ENCODE measurements at places on chromosomes 6 and 20.

- DNase-seq = no peak
Observed at GRCh38 chr20:58982406-58983114, 1.5 kb downstream of the NELFCD start.

- no peak for DNase-seq
Observed at GRCh38 chr6:40997234-40997957, 41.6 kb downstream of the UNC5CL start.

DNA sequence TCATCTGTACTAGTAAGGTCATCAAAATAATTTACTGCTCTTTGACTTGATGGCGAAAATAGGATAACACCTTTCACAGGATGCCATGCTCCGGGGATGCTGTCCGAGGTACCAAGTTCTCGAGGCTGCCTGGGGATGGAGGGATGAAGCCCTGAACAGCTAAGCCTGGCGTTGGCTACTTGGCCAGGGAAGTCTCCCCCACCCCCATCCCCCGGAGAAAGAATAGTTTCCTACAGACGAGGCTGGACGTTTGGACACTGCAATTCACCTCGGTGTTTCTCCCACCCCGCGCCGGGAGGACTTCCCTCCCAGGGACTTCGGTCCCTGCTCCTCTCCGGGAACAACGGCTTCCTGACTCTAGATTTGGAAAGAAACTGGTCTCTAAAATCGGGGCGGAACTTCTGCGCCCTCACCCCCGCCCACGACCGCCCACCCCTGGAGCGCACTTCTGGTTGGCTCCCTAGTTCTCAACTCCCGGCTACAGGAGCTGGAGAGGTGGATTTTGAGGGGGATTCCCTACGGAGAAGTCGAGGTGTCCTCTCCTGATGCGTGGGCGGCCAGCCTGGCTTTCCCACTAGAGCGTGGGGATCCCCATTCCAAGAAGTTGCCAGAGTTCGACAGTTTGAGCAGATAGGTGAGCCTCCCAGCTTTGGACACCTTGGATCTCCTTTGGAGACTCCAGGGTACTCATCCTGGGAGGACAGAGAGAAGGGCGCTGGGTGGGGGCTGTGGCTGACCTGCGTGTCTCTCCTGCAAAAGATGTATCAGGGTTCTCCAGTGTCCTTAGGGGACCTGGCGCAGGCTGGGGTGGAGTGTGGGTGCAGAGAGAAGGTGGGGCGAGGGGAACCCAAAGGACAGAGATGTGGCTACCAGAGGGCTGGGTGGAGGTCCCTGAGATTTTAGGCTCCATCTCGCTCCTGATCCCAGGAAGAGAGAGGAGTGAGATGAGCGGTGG, 1.1 kb downstream of the PCSK2 start:
- DNase-seq = no peak

- DNase-seq = no peak
Observed at GRCh38 chr6:91718198-91718597, 1131.3 kb upstream of the MAP3K7 start.

- DNase-seq = no peak
Observed at GRCh38 chr6:117464700-117465099, 17.8 kb upstream of the DCBLD1 start.

Data from activated T-cell treated with anti-CD3 and anti-CD28 coated beads for 48 hours (primary cell).